Activated T-helper 2 cell treated with anti-CD3 and anti-CD28 coated beads, Interferon-gamma antibody, Interleukin-2, Interleukin-4, amounts not matched to agents 10 μg/mL and 5 μg/mL and 100 μg/mL, durations not matched to agents 14 hours and 24 hours and 36 hours (primary cell): ENCODE measurements at places on chromosomes 2 and 18. TPM values are rescaled to one million over a fixed set of nuclear protein-coding genes. Genes with fewer than 3 reads are reported as not detected.

DNA sequence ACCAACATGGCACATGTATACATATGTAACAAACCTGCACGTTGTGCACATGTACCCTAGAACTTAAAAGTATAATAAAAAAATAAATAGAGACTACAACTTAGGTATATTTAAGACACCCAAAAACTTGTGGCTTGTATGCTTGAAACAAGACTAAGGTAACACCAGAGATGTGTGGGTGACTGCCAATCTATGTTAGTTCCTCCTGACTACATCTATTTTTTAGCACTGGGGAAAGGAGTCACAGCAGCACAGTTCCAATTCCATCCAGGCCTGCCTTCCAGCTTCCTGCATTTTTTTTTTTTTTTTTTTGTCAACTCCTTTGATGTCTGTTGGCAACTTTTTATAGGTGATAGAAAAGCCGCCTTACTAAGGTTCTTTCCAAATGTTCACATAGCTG is 18.2 kb downstream of the C2orf69 start:
- DNase-seq, result no peak

- no peak for DNase-seq
Measured at GRCh38 chr2:21836719-21837118, 713.0 kb downstream of the TDRD15 start.

DNA sequence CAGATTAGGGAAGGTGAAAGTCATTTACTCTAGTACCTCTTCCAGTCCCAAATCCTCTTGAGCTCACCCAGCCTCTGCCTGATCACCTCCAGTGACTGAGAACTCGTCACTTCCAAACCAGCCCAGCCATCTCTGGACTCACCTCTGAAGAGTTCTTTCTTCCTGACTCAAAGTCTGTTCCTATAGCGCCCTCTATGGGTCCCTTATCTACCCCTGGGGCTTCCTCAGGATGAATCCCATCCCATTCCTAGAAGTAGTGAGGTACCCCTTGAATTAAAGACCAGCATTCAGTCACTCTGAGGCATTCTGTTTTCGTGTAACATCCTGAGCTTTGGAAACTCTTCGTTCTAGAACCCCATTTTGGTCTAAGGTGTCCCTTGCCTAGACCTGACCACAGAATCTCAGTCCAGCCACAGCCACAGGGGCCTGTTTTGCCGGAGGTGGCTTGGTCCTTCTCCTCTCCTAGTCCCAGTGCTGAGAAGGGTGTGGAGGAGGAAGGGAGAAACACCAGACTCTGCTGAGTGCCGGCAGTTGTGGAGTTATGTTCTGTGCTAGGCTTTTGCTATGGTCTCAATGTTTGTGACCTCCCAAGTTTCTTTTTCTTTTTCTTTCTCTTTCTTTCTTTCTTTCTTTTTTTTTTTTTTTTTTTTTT is 32.7 kb downstream of the SIX3 start:
- DNase-seq, result no peak

DNA sequence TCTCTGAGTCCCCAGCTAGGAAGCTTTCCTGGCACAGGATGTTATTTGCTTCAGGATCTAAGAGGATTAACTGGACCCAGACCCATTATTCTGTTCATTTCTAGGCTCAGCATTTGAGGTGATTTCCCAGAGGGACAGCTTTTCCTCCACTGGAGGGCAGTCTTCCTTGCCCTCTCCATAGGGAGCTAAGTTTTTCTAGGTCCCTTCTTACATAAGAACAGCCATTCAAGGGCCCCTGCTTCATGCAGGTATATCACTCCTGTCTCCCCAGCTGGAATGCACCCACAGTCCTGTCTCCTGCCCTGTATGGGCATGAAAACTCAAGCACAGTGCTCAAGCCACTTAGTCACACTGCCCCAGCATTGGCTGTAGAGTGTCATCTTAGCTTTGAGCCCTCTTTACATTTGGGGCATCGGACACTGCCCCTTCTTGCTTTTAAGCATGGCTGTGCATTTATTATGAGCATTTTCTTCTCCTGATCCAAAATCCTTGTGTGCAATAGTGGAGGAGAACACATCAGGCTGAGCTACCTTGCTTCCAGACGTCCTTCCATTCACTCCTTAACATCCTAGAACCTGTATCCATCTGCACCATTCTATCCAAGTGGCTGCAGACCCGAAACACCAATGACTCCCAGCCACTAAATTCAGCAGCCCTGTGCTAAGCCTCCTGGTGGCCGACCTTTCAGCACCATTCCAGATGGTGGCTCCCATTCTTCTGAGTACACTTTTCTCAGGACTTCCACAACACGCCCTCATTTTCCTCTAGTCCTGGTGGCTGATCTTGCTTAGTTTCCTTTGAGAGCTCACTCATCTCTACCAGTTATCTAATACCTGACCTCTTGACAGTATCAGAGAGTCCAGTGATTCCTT is 80.0 kb downstream of the COPS8 start:
- DNase-seq, result no peak

DNA sequence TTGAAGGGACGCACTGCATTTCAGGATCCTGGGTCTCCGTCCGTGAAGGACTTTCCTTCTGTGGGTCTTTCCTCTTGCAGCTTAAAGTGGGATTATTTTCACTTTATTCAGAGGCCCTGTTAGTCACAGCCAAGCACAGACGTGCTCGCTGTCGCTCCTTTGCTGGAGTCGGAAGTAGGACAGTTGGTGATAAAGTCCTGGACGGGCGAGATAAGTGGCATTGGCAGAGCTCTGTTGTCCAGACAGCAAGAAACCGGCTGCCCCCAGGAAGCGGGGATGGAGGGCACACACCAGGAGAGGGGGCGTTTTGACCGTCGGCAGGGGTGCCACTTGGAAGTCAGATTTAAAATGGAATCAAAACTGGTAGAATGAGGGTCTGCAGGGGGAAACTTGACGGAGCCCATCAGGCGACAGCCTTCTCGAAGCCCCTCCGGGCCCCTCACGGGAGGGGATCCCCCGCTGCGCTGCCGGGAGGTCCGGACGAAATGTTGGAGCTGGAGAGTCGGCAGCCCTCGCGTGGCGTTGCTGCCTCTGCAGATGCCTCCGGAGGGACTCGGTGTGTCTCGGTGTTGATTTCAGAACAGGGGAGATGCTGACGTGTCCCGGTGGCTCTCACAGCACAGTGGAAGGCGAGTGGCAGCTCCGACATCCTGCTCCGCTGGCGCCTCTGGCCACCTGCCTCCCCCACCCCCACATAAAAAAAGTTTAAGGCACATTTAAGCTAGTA is 124.2 kb downstream of the NFATC1 start:
- DNase-seq, result no peak

DNA sequence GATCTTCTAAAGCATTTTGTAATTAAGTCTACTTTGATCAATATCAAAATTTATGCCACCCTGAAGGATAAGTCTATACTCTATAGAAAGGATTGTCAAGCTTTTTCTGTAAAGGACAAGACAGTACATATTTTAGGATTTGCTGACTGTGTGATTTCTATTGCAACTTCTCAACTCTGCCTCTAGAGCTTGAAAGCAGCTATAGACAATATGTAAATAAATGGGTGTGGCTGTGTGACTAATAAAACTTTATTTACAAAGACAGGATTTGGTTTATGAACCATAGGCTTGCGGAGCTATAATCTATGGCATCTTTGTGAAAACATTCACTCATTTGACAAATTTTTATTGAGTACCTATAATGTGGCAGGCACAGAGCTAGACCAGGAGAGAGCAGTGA is 18.4 kb downstream of the UPP2 start:
- DNase-seq, result no peak

DNA sequence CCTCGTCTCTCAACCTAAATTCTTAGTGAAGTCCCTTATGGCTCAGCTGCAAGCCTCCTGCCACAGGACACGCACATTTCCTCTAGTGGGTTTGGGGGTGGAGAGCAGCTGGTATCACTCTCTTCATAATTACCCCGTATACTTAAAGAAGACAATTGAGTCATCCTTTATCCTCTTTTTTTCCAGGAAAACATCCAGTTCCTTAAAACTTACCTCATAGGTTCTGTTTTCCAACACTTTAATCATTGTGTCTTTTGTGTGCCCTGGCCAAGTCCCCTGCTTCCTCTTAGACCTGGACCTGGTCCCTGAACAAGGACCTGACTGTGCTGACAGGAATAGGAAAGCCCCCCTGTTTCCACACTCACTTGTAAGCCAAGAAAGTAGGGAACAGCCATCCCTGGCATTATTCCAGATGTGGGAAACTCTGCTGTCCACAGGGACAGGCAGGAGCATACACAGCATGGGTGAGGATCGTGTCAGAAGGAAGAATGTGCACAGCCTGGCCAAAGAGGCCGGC is 42.3 kb upstream of the MYO1B start:
- DNase-seq, result no peak

- DNase-seq, result no peak
Measured at GRCh38 chr2:128280158-128280871, 38.4 kb downstream of the HS6ST1 start.

GRCh38 chr18:31041271-31042083 is 1.1 kb downstream of the DSC3 start:
- no peak for DNase-seq

- no peak for DNase-seq
Measured at GRCh38 chr2:48248251-48248933, 281.6 kb upstream of the STON1 start.

DNA sequence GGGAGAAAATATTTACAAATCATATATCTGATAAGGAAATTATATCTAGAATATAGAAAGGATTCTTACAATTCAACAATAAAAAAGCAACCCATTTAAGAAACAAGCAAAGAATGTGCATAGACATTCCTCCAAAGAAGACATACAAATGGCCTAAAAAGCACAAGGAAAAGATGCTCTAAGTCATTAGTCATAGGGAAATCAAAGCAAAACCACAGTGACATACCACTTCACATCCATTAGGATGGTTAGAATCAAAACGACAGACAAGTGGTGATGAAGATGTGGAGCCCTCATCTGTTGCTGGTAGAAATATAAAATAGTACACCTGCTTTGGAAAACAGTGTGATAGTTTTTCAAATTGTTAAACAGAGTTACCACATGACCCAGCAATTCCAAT is 48.2 kb downstream of the MAPRE2 start:
- DNase-seq, result no peak

DNA sequence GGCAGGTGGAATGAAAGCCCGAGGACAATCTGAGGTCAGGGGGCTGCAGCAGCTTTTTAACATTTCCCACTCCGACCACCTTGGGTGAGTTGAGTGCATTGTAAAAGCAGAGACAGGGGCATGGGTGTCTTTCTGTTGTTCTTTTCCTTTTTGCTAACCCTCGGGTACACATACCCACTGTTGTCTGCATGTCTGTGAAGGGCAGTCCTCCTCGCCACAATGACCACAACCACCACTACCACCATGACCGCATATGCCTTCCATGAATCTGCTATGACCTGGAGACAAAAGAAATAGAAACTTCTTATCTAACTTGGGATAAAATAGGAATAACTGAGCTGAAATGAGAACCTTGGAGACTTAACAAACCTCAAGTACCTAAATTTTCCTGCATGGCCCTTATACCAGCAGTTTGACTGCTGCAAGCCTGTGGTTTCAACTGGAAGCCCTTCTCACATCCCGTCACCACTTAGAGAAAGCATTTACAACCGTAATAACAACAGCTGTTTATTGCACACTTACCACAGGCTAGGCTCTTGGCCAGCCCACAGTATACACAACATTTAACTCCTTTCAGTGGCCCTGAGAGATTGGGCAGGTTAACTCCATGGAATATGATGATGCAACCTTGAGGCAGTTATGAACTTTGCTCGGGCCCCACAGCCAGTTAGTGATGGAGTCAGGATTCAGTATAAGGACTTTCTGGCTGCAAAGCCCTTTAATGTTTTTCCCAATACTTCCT is 80.3 kb downstream of the GYPC start:
- no peak for DNase-seq

DNA sequence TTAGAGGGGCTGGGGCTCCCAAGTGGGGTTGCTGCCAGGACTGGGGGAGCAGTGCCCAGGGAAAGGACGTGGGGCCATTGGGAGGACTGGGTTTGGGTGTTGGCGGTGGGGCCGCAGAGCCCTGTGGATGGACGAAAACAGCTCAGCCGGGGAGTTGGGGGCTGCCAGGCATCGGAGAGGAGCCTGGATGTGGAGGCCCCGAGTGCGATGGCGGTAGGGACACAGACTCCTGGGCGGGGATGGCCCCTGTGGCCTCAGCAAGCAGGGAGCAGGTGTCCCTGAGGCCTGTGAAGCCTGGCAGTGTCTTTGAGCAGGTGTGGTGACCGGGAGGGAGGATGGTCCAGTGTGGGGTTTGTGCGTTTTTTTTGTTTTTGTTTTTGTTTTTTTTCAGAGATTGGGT is 13.3 kb downstream of the CTDP1 start:
- no peak for DNase-seq

DNA sequence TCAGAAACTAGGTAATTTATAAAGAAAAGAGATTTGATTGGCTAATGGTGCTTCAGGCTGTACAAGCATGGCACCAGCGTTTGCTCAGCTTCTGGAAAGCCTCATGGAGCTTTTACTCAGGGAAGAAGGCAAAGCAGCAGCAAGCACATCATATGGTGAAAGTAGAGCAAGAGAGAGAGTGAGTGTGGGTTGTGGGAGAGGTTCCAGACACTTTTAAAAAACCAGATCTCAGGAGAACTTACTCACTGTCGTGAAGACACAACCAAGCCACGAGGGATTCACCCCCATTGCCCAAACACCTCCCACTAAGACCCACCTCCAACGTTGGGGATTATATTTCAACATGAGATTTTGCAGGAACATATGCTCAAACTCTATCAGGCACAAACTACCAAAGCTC is 554.6 kb upstream of the TNP1 start:
- DNase-seq, result no peak

DNA sequence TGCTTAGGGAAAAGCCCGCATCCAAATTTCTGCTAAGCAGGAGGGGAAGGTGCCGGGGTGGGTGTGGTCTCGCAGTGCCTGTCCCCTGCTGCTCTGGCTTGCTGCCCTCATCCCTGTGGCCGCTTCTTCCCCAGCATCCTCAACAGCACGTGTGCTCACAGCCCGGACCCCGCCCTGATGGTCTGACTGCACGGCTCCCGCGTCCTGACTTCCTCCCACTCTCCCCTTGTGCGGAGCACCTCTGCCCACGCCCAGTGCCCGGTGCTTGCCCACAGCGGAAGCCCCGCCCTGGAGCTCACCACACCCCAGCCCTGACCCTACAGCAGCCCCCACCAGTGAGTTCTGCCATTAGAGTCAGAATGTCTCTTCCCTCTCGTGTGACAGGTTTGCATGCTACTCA is 277.9 kb downstream of the NDUFA10 start:
- no peak for DNase-seq

GRCh38 chr2:193276069-193276468 is 1081.3 kb upstream of the TMEFF2 start:
- no peak for DNase-seq

OTOF gene
- total RNA-seq, result 9.8 and 12.3 TPM in 2 replicates

DNAH6 gene
- 0.09 and 0.14 TPM in 2 replicates for total RNA-seq

UGT1A10 gene
- total RNA-seq, result not detected in 2 replicates

REG1B gene
- total RNA-seq, result not detected in 2 replicates

STON1 gene
- 1.9 and 2.1 TPM in 2 replicates for total RNA-seq

ASXL3 gene
- total RNA-seq, result not detected in 2 replicates

REL gene
- total RNA-seq, result 118 and 123 TPM in 2 replicates

IFT172 gene
- total RNA-seq, result 16.4 and 18.8 TPM in 2 replicates

SERPINB13 gene
- not detected in 2 replicates for total RNA-seq

CCDC93 gene
- total RNA-seq, result 33.8 and 37.0 TPM in 2 replicates

LCT gene
- total RNA-seq, result 0.53 and 0.55 TPM in 2 replicates

LMAN2L gene
- 6.0 and 7.0 TPM in 2 replicates for total RNA-seq

EFHD1 gene
- total RNA-seq, result 0.16 and 0.48 TPM in 2 replicates
